DND-41 (cell line): ENCODE measurements at places on chromosomes 1 and 21.
A peak's percentile ranks its signal among the peaks of the same experiment; 100 is the strongest.

- no peak for DNase-seq
Observed at GRCh38 chr1:116560704-116561490, 9.9 kb downstream of the CD58 start.

- DNase-seq: no peak
Observed at GRCh38 chr1:106276871-106277270, 779.6 kb upstream of the PRMT6 start.

- no peak for DNase-seq
Observed at GRCh38 chr1:160207118-160207650, 2.0 kb downstream of the PEA15 start.

DNA sequence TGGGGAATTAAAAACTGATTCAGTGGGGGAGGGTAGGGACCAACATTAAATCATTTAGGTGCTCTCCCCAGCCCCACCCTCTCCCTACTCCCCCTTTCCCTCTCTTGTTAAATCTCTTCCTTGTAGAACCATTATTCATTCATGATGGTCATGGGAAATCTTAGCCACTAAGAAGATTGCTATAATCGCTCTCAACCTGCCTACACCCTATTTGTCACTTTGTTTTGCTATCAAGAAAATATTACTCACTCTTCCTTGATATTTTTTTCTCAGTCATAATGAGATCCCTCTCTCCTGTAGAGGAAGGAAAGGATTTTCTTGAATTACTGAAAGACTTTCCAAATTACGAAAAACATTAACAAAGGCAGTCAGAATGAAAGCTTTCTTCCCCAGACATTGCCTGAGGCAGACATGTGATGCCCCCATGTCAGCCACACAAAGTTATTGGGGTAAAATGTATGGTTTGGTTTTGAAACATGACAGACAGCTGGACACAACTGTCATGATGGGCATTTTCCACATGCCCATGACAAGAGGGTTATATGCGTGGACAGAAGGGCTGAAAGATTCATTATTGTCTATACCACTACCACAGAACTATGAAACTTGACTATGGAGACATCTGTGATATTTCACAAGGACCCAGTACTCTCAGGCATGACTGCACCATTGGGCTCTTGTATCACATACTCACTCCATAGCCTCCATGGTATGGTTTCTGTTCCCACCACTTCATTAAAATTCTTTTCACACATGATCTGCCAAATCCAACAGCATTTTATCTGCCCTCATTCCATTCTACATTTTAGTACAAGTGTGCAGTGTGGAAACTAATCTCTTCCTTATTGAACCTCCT is 420.1 kb downstream of the DISC1 start:
- no peak for DNase-seq

DNA sequence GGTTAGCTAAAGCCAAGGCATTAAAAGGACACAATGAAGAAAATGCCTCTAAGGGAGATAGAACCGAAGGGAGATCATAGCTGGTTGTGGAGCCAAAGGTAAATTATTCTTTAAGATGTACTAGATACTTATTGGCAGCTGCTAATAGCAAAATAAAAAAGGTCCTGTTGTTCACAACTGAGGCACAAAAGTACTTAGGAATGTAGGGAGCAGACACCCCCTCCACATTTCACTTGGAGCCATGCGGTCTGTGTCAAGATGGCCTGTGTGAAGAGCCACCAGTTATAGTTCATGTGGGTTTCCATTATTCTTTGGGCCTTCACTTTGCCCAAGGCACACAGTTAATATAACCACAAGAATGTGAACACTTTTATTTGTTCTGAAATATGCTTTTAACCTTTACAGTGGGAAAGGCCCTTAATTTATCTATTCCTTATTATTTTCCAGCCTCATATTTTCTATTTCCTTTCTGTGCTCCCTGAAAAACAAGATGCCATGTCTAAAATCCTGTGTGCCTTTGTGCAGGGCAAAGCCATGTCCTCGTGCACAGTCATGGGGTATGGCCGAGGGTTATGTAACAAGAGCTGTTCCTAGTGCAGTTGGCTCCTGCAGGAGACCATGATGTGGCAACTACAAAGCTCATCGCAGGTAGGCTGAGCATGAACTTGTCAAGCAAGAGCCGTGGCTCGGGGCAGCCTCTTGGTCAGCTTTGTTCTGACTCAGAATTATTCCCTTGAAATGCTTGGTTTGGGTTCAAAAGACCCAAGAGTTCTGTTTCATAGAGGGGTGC is 16.2 kb upstream of the WDR26 start:
- DNase-seq: no peak

DNA sequence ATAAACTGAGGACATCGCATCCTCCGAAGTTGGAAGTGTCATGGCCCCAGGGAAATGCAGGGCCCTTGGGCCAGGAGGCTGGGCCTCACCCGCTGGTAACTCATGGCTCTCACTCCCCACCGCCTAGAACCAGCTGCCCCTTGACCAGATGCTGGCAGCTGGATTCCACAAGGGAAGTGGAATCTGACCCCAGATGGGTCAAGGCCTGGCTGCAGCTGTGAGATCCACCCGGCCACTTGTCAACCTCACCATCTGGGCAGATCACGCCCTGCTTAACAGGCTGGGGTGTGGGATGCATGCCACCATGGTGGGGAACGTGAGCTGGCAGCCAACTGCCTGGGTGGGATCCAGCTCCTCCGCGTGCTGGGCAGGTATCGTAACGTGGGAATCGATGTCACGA is 25.5 kb downstream of the KCNAB2 start:
- DNase-seq: no peak

GRCh38 chr21:21929789-21930188 is 931.6 kb downstream of the NCAM2 start:
- DNase-seq: no peak

GRCh38 chr21:41605178-41605933 is 97.4 kb upstream of the TMPRSS2 start:
- DNase-seq: no peak

DNA sequence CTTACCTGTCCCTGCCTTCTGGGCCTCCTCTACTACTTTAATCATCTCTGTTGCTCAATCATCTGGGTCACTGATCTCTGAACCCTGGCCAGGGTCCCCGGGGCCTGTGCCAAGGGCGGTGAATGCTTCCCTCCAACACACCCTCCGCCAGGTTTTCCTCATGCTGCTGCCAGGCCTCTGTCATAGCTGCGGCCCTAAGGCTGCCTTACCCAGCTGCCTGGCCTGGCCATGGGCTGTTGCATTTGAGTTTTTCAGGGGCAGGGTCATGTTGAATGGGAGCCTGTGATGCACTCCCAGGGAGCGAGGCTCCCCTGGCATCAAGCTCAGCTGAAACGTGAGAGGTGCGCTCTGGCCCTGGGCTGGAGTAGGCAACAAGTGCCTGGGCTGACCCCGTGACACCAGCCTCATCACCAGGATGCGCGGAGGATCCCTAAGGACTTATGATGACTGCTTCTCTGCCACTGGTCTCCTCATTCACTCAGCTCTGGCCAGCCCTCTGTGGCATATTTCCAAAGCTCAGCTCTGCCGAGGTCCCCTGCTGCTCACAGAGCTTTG is 7.6 kb downstream of the EDN2 start:
- DNase-seq: no peak

DNA sequence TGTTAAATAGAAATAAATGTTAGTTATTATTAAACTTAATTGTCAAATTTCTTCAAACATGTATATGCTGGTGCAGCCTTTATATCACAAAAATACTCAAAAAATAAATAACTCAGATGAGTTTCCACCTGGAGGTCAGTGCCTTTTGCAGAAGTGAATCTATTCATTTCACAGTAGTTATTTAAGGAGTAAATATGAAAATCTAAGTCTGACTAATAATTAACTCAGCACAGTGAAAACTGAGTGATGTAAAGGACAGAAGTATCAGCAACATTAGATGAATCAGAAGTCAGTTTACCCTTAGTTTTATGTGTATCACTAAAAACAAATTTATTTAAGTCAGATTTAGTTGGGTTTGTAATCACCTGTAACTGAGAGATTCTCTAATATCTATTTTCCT is 2135.4 kb downstream of the MRPL39 start:
- DNase-seq: no peak

DNA sequence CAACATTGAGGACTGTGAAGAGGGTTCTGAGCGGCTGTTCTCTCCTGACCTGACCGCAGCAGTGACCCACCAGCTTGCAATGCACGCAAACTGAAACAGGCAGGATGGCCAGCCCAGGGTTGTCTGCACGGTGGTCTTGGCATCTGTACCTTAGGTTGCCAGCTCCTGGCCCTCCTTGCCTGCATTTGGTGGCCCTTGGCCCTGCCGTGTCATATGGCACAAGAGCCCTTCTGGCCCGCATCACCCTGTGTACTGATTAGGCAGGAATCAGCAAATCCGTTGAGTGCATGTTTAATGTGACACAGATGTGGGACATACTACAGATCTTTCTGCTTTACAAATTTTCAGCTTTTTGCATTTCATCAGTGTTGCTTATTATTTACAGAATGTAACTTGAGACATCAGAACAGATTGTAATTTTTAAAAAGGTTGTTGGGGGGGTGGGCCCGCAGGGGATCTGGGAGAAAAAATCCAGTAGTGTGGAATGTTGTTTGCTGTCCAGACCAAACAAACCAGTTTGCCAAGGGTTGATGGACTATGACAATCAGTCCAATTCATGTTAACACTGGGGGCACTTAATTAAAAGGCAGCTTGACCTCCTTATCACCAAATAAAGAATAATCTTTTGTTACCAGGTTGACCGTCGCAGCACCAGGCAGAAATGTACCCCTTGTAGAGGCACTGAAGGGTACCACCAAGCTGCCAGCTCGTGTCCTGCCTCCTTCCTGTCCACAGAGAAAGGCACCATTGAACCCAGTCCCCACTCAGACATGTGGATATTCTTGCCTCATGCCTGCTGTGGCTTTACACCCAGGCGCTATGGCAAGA is 132.6 kb downstream of the DHRS3 start:
- DNase-seq: no peak

GRCh38 chr1:1567891-1568291 is 6.8 kb downstream of the SSU72 start:
- no peak for DNase-seq

GRCh38 chr1:67213164-67213563 is 46.9 kb downstream of the IL23R start:
- DNase-seq: peak; percentile 10

DNA sequence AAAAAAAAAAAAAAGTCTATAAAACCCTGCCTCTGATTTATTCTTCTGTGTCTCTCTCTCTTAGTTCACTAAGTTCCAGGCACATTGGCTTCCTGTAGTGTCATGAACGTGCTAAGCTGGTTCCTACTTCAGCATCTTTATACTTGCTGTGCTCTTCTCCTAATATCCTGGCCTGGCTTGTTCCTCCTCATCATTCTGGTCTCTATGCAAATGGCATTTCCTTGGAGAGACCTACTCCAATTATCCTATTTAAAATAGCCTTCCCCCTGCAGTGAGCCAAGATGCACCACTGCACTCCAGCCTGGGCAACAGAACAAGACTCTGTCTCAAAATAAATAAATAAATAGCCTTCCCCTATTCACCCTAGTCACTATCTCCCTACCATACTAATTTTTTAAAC is 9.7 kb upstream of the CLCC1 start:
- no peak for DNase-seq
